ENCODE measurements at places on chromosomes 12 and 14.

DNA sequence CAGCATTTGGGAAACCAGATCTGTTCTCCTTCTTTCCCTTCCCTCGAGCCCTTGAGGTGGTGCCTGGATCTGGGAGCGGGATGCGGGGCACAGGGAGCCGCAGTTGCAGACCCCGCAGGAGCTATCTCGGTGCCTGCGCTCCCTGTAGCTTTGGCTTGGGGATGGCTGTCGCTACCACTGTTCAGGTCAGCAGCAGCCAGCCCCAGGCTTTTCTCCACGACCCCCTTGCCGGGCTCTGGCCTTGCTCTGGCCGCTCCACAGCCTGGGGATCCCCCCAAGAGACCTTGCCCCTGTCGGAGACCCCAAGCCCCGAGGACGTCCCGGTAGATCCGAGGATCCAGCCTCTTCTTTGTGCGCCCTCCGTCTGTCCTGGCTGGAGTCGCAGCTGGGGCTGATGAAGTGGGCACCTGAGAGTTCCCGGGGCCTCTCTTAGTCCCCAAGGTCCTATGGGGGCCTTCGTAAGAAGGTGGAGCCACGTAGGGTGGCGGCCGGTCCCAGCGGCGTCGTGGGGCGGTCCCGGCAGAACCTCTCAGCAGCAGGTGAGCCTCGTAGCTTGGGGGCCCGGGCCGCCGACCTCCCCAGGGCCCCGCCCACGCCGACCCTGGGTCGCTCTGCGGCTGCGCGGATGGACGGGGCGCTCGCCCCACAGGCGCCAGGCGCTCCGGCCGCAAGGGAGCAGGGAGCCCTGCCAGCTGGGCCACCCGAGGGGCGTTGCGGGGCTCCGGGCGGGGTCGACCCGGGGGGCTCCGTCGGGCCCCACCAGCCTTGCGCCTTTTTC, 1.3 kb downstream of the DDN start:
- DNase-seq, result no peak

DNA sequence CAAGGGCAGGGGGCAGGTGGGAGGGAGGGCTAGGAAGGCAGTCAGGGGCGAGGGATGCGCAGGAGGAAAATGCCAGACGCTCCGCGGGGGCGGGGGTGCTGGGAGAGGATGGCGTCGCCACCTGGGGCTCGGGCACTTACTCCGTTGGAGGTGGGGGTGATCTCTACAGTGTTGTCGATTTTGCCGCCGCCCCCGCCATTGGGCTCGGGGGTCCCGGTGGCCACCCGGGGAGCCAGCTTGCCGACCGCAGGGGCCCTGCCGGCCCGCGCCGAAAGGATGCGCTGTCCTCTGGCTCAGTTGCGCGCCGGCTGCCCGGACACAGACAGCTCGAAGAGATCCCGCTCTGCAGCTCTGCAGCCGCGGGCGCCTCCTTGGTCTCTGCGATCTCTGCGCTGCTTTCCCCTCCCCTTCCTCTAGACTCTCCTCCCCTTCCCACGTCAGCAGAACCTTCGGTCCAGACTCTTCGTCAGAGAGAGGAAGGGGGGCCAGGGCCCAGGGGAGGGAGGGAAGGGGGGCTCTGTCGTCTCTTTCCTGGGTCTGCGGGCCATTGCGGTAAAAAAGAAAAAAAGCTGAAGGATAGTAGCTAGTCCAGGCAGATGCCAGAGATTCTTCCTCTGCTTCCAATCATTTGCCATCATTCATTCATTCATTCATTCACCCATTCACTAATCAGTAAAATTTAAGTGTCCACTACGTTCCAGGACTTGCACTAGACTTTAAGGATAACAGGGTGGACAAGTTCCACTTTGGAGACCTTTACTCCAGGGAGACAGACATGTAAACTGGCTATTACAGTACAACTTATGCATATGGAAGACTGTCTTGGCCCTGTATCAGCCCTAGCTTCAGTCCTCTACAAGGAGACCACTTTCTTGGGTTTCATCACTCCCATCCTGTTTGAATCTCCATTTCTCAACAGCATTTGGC, at the start of gene SLC22A17:
SLC22A17 (minus strand) TSS at position 382 of the 927 bp plus-strand sequence.
- peak; percentile 92 for DNase-seq

- no peak for DNase-seq
Observed at GRCh38 chr12:26611598-26611997, 221.4 kb downstream of the ITPR2 start.

DNA sequence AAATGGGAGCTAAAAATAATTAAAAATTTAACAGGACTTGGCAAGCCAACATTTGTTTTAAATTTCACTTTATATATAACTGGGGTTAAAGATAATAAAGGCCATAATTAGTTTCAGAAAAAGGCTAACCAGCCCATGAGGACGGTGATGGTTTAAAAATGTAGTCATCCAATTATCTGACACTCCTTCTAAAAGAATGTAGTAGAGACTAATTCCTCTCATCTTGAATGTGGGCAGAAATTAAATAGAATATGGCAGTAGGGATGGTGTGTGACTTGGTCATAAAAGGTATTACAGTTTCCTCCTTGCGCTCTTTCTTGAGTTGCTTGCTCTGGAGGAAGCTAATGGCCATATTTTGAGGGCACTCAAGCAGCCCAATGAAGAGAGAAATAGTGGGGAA, 49.1 kb upstream of the PTPRB start:
- peak; percentile 14 for DNase-seq

DNA sequence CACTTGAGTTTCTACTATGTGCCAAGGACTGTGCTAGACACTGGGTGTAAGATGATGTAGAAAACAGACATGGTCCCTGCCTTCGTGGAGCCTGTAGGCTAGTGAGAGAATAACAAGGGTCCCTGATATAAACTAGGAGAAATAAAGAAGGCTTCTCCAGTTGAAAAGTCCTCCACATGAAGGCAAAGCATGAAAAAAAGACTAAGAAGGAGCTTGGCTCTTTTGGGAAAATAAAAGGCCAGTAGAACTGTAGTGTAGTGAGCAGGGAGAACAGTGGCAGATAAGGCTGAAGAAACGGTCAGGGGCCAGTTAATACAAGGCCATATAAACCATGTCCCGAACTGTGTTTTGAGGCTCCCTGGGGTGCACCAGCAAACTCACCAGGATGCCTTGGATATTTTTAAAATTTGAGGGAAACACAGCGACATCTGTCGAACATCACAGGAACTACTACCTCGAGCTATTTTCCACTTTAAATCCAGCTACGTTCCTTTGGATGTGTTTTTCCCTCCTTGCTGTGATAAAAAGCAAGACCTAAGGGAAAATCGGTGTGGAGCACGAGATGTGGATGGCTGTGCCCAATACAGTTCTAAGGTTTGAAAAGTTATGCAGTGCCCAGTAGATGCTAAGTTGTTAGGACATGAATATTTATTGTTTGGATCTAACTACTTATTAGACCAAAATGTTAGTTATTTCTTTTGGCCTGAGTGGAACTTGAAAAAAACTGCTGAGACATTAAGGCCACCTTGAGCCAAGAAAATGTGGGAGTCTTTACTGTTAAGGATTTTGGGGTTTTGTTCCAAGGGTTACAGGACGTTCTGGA, 8.5 kb upstream of the CFL2 start:
- peak; percentile 71 for DNase-seq

GRCh38 chr12:76303989-76304460, 44.2 kb downstream of the BBS10 start:
- DNase-seq, result no peak

GRCh38 chr14:80536456-80536855, 325.2 kb upstream of the DIO2 start:
- DNase-seq, result no peak

GRCh38 chr12:53173085-53173715, 7.3 kb upstream of the ZNF740 start:
- peak; percentile 54 for DNase-seq

GRCh38 chr14:103456167-103456835, 66.3 kb downstream of the CKB start:
- peak; percentile 41 for DNase-seq

DNA sequence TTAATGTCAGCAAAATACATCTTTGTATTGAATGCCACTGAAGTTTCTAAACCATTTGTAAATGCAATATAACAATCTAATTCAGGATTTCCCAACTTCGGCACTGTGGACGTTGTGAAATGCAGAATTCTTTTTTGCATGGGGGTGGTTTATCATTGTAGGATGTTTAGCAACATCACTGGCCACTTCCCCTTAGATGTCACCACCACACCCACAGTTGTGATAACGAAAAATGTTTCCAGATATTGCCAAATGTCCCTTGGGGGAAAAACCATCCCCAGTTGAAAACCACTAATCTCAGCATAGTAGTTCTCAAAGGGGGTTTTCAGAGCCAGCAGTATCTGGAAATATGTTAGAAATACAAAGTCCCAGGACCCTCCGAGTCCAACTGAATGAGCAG, 203.3 kb downstream of the NAV3 start:
- peak; percentile 56 for DNase-seq

DNA sequence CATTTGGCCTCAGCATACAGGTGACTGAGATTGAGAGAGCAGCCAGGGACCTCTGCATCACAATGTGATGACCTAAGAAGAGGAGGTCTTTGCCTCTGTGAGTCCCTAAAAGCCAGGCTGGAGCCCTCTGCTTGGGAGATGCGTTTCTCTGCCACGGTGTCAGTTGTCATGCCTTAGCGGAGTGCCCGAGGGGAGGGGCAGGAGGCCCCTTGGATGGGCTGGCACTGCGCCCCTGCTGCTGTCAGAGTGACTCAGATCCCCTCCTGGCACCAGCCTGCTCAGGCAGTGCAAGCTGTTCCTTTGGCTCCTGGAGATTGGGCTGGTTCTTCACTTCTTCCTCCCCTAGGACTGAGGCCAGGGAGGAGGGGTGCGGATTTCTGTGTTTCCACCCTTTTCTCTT, 64.9 kb upstream of the KCNA5 start:
- peak; percentile 21 for DNase-seq

GRCh38 chr14:91417983-91418386, 365 bp upstream of the CCDC88C start:
- peak; percentile 31 for DNase-seq

DNA sequence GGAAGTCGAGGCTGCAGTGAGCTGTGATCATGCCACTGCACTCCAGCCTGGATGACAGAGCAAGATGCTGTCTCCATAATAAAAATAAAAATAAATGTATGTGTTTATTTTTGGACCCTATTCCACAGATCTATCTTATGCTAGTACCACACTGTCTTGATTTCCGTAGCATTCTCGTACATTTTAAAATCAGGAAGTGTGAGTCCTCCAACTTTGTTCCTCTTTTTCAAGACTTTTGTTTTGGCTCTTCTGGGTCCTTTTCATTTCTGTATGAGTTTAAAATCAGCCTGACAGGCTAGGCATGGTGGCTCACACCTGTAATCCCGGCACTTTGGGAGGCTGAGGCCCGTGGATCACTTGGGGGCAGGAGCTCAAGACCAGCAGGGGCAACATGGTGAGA, 25.8 kb downstream of the DAO start:
- no peak for DNase-seq

DNA sequence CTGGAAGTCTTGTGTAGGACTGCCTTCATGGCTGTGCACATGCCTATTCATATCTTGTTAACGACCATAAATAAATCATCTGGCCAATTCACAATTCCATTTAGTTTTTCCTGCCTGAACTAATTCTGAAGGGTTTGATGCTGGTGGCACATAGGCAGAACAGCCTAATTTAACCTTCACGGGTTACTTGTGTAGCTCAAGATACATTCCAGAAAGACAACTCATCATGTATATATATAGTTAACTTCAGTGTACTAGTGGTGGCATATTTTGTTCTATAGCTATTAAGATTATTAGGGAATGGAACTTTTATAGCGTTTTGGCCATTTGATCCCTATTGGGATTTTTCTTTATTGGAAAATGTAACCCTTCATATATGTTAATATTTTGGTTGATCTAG, 31.4 kb downstream of the CFAP54 start:
- peak; percentile 33 for DNase-seq

- no peak for DNase-seq
Observed at GRCh38 chr14:96581026-96581425, 78.8 kb downstream of the PAPOLA start.

- DNase-seq, result peak; percentile 55
Observed at GRCh38 chr14:93207468-93208308, 632 bp downstream of the UBR7 start.

DNA sequence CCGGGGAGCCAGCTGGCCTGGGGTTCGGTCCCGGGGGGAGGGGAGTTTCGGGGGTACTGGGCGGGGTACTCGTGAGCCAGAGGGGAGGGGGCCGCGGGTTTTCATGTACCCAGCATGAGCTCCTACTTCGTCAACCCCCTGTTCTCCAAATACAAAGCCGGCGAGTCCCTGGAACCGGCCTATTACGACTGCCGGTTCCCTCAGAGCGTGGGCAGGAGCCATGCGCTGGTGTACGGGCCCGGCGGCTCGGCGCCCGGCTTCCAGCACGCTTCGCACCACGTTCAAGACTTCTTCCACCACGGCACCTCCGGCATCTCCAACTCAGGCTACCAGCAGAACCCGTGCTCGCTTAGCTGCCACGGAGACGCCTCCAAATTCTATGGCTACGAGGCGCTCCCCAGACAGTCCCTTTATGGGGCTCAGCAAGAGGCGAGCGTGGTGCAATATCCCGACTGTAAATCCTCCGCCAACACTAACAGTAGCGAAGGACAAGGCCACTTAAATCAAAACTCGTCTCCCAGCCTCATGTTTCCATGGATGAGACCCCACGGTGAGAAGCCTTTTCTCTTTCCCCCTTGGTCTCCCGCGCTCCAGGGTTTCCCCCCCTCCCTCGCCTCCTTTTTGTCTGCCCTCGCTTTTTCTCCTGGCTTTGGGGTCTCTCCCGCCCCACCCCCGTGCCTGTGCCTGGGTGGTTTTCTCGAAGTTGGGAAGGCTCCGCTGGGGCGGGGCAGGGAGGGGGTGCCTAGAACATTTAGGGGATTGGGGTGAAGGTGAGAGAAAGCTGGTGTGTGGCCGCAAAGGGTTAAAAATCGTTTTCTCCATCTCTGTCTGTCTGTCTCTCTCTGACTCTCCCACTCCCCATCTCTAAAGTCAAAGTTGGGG, 627 bp downstream of the HOXC8 start:
- peak; percentile 41 for DNase-seq

- DNase-seq, result no peak
Observed at GRCh38 chr12:11460343-11461023, 65.1 kb upstream of the PRB2 start.

GRCh38 chr12:26555139-26555538, 277.9 kb downstream of the ITPR2 start:
- peak; percentile 19 for DNase-seq

DNA sequence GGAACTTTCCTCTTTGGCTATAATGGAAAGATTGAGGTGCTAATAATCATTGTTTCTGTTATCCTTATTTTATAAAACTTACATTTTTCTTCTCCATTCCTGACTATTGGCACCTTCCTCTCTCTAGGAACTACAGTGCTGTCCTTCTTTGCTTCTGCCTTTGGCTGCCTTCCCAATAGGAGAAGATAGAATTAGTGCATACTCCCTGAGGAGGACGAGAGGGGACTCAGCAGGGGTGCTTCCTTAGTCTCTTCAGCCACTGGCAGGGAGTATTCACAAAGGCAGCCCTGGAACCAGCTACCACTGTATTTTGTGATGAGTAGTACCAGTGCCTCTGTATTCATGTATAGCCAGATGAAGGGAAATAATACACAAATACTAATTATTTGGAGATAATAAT, 208.5 kb downstream of the FOXG1 start:
- no peak for DNase-seq

GRCh38 chr12:51524386-51524901, 66.6 kb upstream of the SCN8A start:
- DNase-seq, result peak; percentile 31

- peak; percentile 79 for DNase-seq
Observed at GRCh38 chr14:102096569-102097188, 9.8 kb upstream of the HSP90AA1 start.
